Inflammatory macrophage (primary cell): ENCODE measurements at places on chromosomes 3 and 15.

DNA sequence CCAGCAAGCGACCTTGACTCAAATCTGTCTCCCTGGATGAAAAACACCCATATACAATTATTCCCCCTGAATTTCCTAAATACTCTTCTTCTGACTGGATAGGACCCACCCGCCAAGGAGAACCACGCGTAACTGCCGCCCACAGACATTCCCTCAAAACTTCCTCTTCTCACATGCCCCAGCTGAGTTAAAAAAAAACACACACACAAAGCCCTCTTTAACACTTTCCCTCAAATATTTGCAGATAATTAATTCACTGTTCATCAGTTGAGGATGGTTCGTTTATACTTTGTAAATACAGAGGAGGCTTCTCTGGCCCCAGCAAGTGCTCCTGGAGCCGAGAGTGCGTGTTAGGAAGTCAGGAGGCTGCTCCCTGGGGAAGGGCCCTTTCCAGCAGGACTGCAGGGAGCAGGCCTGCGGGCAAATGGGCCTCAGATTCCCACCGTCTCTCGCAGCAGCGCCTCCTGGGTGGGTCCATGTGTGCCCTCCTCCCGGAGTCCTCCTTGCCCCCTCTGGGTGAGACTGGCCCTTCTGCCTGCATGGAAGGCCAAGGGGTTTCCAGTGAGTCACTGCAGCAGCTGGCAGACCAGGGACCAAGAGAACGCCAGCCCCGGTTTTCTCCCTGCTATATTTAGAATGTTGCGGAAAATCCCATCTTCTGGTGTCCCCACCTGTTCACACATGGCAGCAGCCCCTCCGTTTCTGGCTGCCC, 46.8 kb downstream of the MGLL start:
- DNase-seq: peak; percentile 77

- no peak for DNase-seq
Measured at GRCh38 chr15:89168316-89168833, 53.0 kb downstream of the RLBP1 start.

- DNase-seq: no peak
Measured at GRCh38 chr15:28891588-28891987, 5.8 kb downstream of the APBA2 start.

DNA sequence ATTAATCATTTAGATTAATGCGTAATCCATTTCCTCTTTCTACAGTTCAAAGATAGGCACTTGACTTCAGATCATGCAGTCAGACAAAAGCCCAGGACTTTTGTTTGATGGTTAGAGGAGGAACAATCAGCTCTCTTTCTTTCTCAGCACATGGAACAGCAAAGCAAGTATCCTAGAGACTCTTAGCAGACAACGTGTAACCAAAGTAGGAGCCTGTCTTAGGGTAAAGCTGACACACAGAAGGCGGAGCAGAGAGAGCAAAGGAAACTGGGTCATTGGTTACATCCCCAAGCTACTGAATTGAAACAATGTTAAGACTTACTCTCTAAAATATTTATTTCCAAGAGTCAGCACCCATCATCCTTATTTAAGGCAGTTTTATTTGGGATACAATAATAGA, 110.0 kb upstream of the HES1 start:
- no peak for DNase-seq

DNA sequence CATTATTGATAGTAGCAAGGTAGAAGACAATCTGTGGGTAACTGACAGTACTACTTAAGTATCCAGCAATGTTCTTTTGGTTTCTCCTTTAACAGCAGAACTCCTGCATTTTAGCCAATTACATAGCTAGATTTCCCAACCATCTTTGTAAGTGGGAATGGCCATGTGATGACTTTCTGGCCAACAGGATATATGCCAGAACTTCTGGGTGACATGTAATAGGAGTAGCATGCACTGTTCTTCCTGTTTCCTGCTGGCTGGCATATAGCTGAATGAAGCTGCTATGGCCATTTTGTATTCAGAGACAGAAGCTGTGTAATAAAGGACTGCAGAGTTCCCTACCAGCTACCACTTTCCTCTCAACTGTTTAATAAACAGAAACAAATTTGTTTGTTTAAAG, 18.0 kb downstream of the SPICE1 start:
- DNase-seq: peak; percentile 36

- no peak for DNase-seq
Measured at GRCh38 chr3:47571391-47572175, 7.1 kb downstream of the CSPG5 start.

DNA sequence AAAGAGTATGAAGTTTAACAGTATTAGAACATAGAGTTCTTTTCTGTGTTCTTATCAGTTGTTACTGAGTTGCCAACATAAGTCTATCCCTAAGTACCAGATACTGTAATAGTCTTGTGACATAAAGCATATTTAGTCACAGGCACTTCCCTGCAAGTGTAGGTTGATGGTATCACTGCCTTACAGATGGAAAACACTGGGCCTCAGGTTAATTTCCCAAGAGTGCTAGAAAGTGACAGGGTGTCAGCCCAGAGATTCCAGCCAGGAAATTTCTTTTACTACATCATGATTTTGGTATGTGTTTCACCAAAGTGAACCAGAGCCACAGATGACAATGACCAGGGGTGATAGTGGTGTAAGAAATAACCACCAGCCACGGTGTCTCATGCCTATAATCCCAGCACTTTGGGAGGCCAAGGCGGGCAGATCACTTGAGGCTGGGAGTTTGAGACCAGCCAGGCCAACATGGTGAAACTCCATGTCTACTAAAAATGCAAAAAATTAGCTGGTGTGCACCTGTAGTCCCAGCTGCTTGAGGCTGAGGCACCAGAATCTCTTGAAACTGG, 3.2 kb downstream of the EIF1B start:
- peak; percentile 60 for DNase-seq
